K562 (cell line): ENCODE measurements at places on chromosomes 7 and 10.

GRCh38 chr7:148670807-148671206 is 27.9 kb upstream of the CUL1 start:
- no peak for DNase-seq

DNA sequence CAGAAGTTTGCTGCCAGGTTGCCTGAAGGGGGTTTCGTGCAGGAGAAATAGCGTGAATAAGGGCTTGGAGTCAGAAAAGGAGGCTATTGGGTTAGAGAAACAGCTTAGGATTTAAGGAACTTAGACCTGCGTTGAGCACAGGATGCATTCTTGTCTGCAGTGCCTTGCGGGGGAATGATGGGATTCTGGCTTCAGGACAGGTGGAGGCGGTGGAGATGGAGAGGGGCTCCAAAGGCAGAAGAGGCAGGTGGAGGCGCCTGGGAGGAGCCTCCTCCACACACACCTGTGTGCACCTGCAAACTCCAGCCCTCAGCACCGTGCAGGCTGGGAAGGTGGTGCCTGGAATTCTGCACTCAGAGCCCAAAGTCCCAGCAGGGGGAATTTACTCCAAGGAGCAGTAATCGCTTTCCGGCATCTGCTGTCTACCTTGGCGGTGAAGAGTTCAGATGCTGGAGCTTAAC is 1.8 kb downstream of the CLIP2 start:
- DNase-seq = no peak

DNA sequence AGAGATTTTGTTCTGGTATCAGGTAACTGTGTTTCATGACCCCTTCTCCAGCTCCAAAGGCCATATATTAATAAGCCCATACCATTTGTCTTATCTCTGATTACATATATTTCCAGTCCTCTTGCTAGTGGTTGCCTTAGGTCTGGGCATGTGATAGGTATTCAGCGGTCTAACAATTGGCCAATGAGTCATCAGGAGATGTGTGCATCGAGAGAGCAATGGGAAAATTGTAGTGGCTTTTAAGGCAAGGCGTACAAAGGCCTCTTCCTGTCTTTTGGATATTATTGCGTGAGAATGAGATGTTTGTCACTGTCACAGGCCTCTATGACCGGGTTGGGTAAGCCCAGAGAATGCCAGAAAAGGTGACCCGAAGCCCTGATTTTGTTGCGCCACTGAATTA is 38.6 kb upstream of the SFRP5 start:
- peak; percentile 31 for DNase-seq

DNA sequence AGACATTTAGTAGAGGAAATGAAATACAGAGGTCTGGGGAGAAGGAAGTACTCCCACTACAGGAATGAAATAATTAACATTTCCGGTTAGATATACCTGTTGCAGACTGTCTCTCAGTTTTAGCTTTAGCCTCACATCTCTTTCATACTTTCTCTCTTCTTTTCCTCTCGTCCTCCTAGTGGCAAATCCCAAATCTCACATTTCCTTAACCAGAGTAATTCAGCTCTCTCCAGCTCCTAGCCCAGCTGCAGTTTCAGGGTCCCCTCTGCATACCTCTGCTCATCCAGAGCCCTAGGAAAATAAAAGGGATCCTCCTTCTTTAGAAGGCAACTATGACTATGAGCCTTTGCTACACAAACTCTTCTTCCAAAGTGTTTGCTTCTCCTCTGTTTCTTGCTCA is 643.2 kb downstream of the PHTF2 start:
- DNase-seq = no peak
